Activated T-cell treated with anti-CD3 and anti-CD28 coated beads, Interleukin-2, amount 50 U/mL, for 72 hours (primary cell): ENCODE measurements at places on chromosomes 11 and 22. TPM values are rescaled to one million over a fixed set of nuclear protein-coding genes. Genes with fewer than 3 reads are reported as not detected.

Gene OR4D10
- total RNA-seq: not detected

Gene BAIAP2L2
- total RNA-seq: 1.3 TPM

DNA sequence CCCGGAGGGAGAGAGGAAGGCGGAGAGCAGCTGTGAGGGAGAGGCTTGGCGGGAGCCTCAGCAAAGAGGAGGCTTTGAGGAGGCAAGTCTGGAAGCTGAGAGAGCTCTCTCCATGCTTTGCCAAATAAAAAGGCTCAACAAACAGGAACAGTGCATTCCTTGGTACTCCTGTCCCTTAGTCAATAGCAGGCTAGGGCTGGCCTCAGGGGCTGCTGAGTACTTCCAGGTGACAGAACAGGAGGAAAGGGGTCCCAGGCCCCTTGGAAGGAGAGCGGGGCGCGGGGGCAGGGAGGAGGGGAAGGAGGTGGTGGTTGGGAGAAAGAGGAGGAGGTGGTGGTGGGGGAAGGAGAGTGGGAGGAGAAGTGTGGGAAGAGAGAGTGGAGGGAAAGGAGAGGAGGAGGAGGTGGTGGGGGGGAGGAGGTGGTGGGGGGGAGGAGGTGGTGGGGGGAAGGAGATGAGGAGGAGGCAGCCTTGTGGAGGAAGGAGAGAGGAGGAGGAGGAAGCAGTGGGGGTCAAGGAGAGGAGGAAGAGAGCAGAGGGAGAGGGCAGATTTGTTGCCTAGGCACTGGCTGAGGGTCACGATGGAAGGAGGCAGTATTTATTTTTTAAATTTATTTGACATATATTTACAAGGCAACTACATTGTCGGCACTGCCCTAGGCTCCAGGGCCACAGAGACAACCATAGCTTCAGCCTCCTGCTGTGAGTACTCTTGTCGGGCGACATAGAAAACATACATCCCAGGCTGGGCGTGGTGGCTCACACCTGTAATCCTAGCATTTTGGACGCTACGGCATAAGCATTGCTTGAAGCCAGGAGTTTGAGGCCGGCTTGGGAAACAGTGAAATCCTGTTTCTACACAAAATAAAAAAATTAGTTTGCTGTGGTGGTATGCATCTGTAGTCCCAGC lies 74.2 kb upstream of the ZBED5 start:
- DNase-seq: peak; percentile 8

- DNase-seq: no peak
These were observed 82.3 kb downstream of the TRIM29 start for GRCh38 chr11:120055646-120056045.

GRCh38 chr11:128193615-128194014 lies 393.7 kb downstream of the ETS1 start:
- peak; percentile 17 for DNase-seq

Gene ASPHD2
- total RNA-seq: 14.6 TPM

DNA sequence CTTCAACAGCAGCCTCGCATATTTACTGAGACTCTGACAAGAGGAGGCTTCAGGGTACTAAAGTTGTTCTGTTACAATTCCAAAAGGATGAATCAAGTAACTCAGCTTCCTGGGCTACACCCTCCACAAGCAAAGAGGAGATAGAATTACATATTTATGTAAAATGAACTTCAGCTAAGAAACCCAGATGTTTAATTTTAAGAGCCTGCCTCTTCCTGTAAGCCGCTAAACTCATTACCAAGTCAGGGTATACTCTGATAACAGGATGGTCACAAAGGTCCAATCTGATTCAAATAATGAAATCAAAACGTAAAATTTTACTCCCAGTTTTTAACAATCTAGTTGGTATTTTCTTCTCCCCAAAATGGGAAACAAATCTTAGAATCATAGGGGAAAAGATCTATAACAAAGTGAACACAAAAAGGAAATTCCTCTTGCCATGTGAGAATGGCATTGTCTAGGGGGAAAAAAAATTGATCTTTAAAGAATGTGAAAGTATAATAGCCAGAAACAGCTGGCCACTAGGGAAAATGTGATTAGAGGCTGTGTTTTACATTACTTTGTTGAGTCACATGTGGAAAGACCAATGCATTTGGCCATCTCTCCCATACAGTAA lies 30.9 kb downstream of the CHEK2 start:
- no peak for DNase-seq

GRCh38 chr11:110272919-110273318 lies 23.5 kb downstream of the RDX start:
- DNase-seq: no peak

- DNase-seq: no peak
These were observed 5.1 kb downstream of the CHKA start for GRCh38 chr11:68116126-68116525.

DNA sequence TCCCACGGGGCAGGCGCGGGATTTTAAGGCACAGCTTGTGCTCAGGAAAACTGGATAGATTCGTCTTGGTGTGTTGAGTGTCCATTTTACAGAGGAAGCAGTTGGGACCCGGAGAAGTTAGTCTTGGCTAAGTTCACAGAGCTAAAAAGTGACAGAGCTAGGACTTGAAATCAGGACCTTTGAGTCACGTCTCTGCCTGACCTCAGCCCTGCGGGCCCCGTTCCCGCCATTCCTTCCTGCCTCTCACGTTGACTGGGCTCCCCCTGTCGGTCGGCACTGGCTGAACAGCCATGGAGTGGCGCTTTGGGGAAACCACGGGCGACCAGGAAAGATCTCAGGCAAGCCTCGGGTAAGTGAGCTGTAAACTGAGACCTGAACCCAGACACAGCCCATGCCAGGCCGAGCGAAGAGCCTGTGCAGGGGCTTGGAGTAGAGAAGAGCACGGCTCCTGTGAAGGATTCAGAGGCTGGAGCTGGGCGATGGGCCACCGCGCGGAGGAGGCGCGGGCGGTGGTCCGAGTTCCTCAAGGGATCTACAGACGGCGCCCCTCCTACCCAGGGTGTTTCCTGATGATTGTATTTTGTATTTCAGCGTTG lies 54.1 kb downstream of the WNT11 start:
- peak; percentile 92 for DNase-seq

Gene ANKK1
- 0.12 TPM for total RNA-seq

DNA sequence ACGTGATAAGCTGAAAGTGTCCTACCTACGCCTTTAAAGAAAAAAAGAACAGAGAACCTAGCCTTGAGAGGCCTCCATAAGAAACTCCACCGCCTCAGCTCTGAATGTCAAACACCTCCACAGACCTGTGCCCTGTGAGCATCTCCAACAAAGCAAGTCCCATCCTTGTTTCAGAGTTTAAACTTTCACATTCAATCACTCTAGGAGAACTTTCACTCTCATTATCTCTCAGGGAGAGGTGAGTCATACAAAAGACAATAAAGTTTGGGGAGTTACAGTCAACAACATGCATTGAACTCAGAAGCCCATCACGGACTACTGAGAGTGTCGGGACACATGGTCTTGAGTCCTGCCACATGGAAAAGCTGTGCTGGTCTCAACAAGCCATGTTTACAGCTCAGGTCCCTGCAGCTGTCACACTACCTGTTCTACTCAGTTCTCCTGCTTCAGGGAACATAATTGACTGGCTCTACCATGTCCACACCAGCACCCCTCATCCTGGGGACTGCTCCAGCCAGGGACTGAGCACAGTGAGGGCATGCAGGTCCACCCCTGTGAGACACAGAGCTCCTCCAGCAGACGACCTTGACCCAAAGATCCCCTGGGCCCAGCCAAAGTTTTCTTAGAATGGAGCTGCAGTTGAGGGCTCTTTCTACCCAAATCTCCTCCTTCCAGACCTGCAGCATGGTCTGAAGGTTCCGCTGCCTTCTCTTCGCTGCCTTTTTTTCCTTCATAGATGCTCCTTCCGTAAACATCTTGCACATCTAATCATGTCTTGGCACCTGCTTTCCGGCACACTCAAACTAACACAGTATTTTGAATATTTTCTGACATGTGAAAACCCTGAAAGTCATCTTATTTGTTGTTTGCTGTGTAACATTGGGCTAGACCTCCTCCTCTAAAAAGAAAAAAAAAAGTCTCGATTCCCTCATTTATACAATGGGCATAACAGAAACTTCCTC lies 114.9 kb downstream of the ETS1 start:
- DNase-seq: peak; percentile 70

Gene BLID
- total RNA-seq: not detected

DNA sequence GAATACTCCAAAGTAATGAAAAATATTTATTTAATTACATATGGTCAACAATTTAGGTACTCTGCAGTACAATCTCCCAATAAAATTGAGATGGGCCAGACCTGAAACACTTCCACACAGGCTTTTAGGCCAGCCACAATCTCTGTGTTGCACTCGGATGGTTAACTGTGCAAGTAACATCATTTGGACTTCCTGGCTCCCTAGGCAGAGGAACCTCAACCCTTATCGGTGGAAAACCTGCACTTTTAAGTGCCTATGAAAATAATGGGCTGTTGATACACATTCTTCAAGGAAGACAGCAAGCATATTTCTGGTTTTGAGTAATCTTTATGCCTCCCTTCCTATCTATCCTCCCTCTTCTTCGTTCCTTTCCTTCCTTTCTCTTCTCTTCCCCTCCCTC lies 343.1 kb downstream of the SOX6 start:
- DNase-seq: no peak
